ENCODE measurements at places on chromosomes 7 and 10.

GRCh38 chr10:71842856-71843686, 8.0 kb downstream of the PSAP start:
- DNase-seq = no peak

GRCh38 chr10:45407542-45407941, 33.5 kb downstream of the ALOX5 start:
- peak; percentile 54 for DNase-seq

DNA sequence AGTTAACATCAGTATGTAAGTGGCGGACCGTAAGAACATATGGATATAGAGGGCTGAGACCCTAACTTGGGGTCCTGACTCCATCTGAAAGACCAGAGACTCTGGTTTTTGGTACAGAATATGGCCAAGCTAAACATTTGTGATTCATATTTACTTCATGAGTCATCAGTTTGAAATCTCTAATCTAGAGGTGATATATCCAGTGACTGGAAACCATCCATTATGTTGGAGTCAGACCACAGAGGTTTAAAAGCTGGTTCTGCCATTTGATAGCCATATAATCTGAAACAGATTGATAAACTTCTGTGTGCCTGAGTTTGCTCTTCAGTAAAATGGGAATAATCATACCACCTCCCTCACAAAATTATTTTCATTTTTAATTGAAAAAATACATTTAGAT, 505.3 kb downstream of the SORCS3 start:
- no peak for DNase-seq

GRCh38 chr7:2729893-2730716, 42.1 kb downstream of the AMZ1 start:
- no peak for DNase-seq

- no peak for DNase-seq
Measured at GRCh38 chr7:151786241-151786640, 90.7 kb downstream of the PRKAG2 start.

DNA sequence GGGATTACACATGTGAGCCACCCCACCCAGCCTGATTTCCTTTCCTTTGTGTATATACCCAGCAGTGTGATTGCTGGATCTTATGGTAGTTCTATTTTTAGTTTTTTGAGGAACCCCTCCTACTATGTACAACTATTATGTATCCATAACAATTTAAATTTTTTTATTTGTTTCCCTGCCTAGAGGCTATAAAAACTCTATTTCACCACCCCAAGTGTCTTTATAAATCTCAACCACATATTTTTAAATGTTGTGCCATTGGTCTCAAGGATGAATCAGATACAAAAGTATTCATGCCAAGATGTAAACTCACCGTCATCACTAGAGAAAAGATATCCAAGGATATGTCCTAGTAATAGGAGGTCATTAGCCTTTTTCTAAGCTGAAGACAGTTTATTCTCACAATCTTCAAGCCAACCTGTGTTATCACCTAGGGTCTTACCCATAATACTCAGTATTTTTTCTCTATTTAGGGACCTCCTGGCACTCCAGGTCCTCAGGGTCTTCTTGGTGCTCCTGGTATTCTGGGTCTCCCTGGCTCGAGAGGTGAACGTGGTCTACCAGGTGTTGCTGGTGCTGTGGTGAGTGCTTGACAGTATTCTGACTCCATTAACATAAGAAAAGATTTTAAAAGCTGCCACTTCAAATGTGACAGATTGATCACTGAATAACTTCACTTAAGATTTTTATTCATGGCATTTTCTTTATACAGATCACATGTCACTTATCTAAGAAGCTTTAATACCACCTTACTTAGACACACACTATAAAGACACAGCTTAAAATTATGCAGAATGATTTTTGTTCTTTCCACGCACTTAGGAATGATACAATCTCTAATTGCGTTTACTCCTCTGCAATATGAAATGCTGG, 29.4 kb downstream of the COL1A2 start:
- no peak for DNase-seq

DNA sequence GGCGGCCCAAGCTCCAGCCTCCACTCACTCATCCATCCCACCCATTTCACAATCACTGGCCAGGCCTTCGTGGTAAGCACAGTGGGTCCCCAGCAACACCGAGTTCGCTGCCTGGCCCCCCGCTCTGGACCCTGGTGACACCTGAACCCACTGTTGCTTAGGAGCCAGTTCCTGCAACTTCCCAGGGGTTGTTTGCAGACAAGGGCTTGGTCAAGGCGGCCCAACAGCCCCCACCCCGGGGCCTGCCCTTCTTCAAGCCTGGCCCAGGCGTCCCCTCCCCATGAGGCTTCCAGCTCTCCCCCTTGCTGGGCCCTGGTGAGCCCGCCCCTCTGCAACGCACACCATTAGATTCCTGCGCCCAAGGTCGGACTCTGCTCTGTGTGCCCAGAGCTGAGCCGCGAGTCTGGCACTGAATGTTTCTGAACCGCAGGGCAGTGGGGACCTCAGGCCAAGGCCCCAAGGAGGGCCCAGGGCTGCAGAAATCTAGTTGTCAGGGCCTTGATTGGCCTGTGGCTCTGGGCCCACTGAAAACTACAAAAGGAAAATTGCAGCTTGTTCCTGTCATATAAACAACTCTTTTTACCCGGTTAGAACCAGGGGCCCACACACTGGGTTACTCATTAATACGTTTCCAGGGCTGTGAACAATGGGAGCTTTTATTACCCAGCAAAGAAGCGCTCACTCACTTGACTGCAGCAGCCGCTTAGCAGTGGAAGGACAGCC, 2.1 kb upstream of the COX19 start:
- DNase-seq = no peak

All from CMK (cell line).